ENCODE measurements at places on chromosomes 1 and 21. TPM values are rescaled to one million over a fixed set of nuclear protein-coding genes. Genes with fewer than 3 reads are reported as not detected.

EXOSC10 gene
- total RNA-seq, result 70.0 TPM

DNA sequence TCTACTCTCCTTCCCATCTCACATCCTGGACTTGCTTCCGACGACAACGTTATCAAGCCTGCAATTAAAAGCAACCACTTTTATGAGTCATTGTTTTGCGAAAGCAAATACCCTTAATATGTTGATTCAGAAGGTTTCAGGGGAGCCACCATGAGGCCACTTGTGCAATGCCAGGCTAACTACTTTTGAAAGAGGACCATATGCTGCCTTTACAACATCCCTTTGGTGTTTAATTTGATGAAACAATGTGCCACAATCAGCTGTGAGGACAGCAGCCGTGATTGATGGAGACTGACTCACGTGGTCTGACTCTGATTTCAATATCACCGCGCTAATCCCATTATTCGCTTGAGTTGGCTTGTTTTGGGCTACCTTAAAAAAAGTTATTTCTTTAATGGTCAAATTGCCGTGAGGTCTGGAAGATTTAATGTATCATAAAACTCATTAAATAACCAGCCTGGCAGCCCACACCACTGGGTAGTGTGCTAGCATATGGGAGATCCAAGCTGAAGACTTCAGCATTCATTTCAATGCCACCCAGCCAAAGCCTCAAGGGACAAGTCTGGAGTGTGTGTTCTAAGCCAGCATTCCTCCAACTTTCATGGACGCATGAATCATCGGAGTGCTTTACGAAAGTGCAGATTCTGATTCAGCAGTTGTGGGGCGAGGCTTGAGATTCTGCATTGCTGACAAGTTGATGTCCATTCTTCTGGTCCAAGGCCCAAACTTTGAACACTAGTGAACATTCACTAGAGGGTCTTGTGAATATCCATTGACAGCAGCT, 73.3 kb upstream of the PAXBP1 start:
- peaks cover 5% of the 10 kb centered on the region for H3K27me3 ChIP-seq
- H3K27ac ChIP-seq, result no peak overlapping the region
- no peak overlapping the region for H3K4me3 ChIP-seq
- no peak for DNase-seq

LDLRAD1 gene
- not detected for total RNA-seq

GRCh38 chr1:202576816-202577215, 133.4 kb downstream of the SYT2 start:
- H3K4me3 ChIP-seq, result no peak overlapping the region
- DNase-seq, result no peak
- H3K36me3 ChIP-seq, result peaks cover 6% of the 10 kb centered on the region
- H3K4me1 ChIP-seq, result no peaks in the 10 kb centered on the region
- H3K27me3 ChIP-seq, result no peaks in the 10 kb centered on the region

DNA sequence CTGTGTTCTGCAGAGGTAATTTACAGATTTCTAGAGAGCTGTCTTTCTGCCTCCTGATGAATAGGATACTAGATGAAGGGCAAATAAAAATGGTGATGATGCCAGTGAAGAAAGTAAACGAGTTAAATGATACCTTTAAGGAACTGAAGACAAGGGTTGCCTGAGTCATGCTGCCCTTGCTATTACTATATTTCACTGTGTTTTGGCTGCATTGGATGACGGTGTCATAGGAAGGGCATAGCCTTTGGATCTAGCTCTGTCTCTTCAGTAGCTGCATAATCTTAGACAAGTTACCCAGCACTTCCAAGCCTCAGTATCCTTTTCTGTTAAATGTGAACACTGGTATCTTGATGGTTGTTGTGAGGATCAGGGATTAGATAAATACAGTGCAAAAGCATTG, 131.5 kb upstream of the FGGY start:
- H3K36me3 ChIP-seq, result no peaks in the 10 kb centered on the region
- H3K4me1 ChIP-seq, result no peaks in the 10 kb centered on the region
- no peak overlapping the region for H3K27ac ChIP-seq
- peaks cover 29% of the 10 kb centered on the region for H3K27me3 ChIP-seq
- no peak overlapping the region for H3K4me3 ChIP-seq

DNA sequence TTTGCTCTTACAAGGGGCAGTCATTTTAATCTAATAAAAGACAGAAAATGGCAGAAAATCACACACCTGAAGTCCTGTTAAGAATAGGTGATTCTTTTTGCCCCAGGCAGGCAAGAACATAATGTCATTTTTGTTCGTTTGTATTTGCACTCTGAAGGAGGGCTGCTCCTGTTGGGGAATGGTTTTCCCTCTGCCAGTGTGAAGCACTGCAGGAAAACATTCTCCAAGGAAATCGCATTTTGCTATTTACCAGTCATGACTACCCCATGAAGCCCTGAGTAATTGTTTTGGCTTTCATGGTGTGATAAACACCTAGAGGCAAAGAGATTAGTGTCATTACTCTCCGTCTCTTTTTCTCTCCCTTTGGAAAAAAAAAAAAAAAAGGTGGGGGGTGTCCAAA, 345.5 kb downstream of the NTNG1 start:
- peaks cover 16% of the 10 kb centered on the region for H3K27me3 ChIP-seq
- no peaks in the 10 kb centered on the region for H3K36me3 ChIP-seq
- no peak for DNase-seq
- H3K27ac ChIP-seq, result no peak overlapping the region

DNA sequence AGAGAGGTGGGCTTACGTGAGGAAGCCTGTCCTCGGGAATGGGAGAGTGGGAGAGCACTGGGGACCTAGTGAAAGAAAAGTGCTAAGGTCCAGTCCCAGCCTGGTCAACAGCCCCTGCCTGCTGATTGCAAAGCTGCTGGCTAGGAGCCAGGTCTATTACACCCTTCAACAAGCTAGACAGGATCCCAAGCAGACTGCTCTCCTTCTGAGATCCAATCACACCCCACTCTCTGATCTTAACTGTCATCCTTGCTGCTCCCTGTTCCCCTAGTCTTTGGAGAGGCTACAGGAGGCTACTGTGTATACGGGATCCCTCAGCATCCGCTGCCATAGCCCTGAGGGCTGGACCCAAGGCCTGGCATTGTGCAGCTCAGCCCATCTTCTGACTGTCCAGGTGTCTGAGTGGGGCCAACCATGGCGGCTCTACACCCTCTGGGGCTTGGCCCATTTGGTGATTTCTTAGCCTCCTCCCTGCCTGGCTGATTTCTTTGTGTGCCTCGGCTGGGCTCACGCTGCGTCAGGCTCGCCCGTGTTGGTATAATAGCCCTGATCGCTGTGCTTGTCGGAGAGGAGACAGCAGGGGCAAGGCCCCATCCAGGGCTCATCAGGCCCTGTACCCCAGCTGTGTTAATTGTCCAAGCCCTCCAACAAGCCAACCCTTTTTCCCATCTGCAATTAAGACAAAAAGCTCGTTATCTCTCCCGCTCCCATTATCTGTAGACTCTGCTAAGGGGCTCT, 43.9 kb downstream of the NAV1 start:
- no peak overlapping the region for H3K4me3 ChIP-seq
- H3K4me1 ChIP-seq, result no peaks in the 10 kb centered on the region
- H3K36me3 ChIP-seq, result peaks cover 1% of the 10 kb centered on the region
- peaks cover 2% of the 10 kb centered on the region for H3K27me3 ChIP-seq
- no peak overlapping the region for H3K27ac ChIP-seq
- no peak for DNase-seq

GRCh38 chr1:27529704-27530018, 39.7 kb upstream of the WASF2 start:
- H3K27me3 ChIP-seq, result no peaks in the 10 kb centered on the region
- peaks cover 34% of the 10 kb centered on the region for H3K4me1 ChIP-seq
- H3K27ac ChIP-seq, result no peak overlapping the region
- no peaks in the 10 kb centered on the region for H3K36me3 ChIP-seq

DNA sequence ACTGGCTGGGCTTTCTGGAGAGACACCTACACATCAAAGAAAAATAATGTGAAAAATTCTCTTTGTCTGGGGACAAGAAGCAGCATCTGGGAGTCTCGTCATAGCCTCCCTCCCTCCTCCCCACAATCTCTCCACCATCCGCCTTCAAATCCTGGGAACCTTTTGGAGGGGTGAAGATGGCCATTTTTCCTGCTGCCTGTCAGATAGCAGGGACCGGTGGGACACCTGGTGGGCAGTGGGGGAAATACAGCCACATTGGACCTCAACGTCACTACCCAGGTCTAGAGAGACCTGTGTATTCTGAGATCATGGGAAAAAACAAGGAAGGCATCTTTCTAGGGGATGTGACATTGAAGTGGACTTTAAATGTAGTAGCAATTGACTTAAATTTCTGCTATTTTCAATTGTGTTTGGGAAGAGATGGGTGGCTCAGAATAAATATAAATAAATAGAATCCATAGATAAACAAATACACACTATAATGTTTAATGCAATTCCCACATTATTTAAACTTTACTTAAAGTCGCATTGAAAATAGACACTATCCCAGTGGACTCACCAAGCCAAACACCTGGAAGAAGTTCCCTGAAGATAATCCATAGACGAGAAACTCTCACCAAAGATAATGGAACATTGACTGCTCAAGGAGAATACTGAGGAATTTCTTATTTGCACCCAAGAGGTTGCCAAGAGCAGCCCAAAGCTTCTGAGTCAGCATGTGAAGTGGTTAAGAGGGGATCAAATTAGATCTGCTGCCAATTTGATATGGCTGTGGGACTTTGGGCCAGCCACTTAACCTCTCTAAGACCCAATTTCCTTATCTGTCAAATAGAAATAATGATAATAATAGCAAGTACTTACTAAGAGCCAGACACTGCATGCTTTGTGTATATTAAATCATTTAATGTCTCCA, 147.6 kb upstream of the CAMK1G start:
- H3K27ac ChIP-seq, result no peak overlapping the region
- no peaks in the 10 kb centered on the region for H3K36me3 ChIP-seq
- peaks cover 9% of the 10 kb centered on the region for H3K27me3 ChIP-seq
- H3K4me1 ChIP-seq, result no peaks in the 10 kb centered on the region
- H3K4me3 ChIP-seq, result no peak overlapping the region

DNA sequence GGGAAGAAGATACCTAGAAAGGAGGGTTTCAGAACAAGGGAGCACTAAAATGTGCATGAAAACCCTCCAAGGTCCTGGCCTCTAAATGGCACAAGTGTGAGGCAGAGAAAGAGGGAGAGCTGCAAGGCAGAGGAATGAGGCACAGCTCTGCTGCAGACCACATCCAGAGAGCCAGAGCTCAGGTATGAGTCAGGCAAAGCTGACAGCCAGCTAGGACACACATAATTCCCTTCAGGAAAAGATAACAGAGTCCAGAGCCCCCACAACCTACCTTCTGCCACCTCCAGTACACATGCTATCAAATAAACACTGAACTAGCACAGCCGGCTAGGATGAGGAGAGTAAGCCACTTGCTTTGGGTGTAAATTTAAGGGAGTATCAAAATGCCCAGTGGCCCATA, 62.2 kb downstream of the HSF2BP start:
- DNase-seq, result no peak
- no peaks in the 10 kb centered on the region for H3K36me3 ChIP-seq
- no peak overlapping the region for H3K4me3 ChIP-seq
- H3K27ac ChIP-seq, result no peak overlapping the region
- peaks cover 3% of the 10 kb centered on the region for H3K4me1 ChIP-seq

All from activated CD4-positive, alpha-beta memory T cell treated with anti-CD3 and anti-CD28 coated beads for 36 hours (primary cell).